ENCODE measurements at places on chromosomes 3 and 15.

GRCh38 chr3:160973067-160973809 lies 131.9 kb downstream of the B3GALNT1 start:
- DNase-seq, result no peak

DNA sequence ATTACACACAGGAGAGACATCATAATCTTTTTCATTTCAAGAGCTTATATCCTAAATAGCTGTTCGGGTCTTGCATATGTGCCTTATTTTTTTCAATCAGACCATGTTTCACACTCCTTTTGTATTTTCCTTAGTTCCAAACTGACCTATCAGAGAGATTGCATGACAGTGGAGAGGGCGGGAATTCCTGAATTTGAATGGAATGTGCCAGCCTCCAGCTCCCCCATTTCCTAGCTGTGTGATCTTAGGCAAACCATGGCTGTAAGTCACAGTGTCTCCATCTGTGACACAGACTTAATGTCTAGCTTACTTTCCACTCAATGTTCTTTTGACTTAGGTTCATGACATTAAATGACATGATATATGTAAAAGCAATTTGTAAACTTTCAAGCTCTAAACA lies 62.0 kb upstream of the CSTA start:
- no peak for DNase-seq

DNA sequence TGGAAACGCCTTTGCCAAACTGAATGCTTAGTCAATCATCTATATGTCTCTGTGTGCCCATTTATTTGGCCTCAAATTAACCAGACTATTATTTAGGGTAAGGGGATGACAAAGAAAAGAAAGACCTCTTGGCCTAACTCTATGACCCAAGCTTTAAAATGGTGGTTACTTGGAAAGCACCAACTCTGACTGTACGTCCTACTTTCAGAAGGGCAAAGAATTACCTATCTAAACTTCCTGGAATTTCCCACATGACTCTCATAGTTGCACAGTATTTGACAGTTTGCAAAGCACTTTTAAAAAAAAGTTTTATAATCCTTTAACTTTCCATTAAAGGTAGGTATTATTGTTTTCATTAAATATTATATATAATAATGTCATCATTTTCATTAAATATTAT lies 6.3 kb upstream of the MTHFS start:
- no peak for DNase-seq

- no peak for DNase-seq
Observed at GRCh38 chr3:31802981-31803740, 177.9 kb downstream of the OSBPL10 start.

DNA sequence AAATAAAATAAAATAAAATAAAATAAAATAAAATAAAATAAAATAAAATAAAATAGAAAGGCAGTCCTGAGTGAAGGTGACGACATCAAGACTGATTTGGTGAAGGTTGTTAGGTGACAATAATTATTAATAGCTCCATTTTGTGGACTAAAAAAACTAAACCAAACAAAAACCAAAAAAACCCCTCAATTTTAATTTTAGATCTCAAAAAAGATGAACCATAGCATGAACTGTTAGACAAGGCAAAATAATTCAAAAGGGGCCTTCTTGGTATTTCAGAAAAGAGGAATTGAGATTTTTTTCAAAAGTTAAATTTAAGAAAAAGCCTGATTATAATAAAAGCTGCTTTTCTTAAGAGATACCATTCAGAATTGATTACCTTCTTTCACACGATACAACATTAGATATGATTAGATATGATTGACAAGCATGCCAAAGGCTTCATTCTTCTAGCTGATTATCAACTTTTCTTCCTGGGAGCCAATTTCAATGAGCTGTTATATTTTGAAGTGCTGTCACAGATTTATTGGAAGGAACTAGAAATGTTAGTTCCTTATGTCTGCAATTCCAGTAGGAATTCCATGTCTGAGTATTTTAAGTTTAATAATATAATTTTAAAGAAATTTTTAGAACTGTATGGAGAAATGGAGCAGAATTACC lies 244.7 kb downstream of the MBNL1 start:
- DNase-seq, result no peak

DNA sequence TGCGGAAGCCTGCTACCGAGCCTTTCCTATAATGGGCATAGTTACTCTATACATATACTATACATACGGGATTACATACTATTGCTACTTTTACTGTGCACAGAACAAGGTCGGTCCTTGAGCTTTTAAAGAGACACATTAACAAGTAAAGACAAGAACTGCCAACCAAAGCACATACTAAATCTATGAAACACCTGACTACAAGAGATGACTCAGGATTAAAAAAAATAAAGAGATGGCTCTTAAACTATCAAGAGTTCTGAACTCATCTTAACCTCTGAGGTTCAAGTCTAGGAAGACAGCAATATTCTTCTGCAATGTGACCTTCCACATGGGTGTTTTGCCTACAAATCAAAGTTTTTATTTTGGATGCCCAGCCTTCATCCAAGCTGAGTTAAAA lies 106.8 kb downstream of the TNIK start:
- DNase-seq, result no peak

- DNase-seq, result no peak
Observed at GRCh38 chr15:89521605-89522004, 25.2 kb upstream of the RHCG start.

DNA sequence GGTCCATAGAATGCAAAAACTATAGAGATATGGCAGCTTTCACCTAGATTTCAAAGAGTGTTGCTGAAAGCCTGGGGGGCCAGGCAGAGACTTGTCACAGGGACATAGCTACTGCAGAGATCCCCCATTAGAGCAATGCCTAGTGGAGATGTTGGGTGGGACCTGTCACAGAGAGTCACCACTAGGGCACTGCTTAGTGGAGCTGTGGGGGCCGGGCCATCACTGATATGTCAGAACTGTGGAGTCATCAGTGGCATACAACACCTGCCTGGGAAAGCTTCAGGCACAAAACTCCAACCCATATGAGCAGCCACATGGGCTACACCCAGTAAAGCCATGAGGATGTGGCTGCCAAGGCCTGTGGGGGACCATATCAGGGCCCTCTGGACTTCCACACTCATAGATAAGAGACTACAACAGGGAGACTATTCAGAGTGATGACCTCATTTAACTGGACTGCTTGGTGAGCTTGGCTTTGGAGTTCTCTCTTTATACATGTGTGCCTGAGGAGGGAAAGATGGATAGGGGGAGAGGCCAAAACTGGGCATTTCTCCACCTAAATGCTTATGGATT lies 176.3 kb downstream of the ZNF621 start:
- DNase-seq, result no peak

- no peak for DNase-seq
Observed at GRCh38 chr3:129518581-129518980, 9.9 kb upstream of the RHO start.

DNA sequence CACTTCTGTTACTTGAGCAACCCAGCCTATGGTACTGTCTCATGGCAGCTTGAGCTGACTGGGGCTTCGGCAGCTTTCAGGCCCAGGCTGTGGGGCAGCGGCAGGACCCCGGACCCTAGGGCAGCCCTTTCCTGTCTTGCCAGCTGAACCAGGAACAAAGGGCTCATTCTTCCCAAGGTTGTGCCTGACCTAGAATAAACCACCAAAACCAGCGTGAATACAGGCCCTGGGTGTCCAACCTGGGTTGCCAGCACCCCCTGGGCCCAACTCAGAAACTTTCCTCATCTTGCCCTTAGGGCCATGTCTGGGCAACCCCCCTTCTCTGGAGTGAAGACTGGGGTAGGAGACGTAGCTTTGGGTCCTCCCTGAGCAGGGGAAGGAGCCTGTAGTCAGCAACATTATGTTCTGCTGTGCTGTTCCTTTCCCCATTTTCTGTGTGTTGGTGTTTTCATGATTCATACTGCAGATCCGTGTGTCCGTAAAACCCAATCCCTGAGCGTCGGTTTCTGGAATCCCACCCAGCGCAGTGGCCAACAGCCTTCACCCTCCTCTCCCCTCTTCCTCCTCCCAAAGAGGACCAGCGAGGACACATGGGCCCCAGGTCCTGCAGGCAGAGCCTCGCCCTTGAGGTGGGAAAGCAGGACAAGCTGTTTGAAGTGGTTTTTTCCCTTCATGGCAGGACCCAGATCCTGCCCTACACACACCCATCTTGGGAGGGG lies 33.5 kb downstream of the TKT start:
- no peak for DNase-seq

- no peak for DNase-seq
Observed at GRCh38 chr3:73805435-73805834, 180.7 kb upstream of the PDZRN3 start.

DNA sequence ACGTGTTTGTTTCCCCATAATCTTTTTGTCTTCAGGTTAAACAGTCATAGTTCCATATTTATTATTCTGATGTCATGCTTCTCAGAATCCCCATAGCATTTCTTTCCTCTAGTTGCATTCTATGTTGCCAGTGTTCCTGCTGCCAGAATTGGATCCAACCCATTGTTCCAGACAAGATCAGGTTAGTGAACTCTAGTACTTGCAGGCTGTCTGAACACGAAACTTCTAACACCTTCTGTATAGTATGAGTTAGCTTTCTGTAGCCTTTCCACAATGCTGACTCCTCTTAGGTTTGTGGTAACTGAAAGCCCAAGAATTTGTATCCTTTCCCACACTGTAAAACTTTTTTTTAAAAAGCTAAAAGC lies 88.0 kb upstream of the ROPN1 start:
- DNase-seq, result no peak

GRCh38 chr15:92527197-92527596 lies 128.4 kb downstream of the FAM174B start:
- DNase-seq, result peak; percentile 60

GRCh38 chr15:55652359-55652758 lies 64.2 kb upstream of the PYGO1 start:
- DNase-seq, result no peak

DNA sequence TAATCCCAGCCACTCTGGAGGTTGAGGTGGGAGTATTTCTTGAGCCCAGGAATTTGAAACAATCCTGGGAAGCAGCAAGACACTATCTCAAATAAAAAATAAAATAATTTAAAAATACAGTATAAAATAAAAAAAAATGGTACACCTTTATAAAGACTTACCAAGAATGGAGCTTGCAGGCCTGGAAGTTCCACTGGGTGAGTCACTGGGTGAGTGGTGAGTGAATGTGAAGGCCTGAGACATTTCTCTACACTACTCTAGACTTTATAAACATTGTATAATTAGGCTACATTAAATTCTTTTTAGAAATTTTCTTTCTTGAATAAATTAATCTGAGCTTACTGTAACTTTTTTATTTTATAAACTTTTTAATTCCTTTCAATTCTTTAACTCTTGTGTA lies 609.1 kb upstream of the BCHE start:
- no peak for DNase-seq

DNA sequence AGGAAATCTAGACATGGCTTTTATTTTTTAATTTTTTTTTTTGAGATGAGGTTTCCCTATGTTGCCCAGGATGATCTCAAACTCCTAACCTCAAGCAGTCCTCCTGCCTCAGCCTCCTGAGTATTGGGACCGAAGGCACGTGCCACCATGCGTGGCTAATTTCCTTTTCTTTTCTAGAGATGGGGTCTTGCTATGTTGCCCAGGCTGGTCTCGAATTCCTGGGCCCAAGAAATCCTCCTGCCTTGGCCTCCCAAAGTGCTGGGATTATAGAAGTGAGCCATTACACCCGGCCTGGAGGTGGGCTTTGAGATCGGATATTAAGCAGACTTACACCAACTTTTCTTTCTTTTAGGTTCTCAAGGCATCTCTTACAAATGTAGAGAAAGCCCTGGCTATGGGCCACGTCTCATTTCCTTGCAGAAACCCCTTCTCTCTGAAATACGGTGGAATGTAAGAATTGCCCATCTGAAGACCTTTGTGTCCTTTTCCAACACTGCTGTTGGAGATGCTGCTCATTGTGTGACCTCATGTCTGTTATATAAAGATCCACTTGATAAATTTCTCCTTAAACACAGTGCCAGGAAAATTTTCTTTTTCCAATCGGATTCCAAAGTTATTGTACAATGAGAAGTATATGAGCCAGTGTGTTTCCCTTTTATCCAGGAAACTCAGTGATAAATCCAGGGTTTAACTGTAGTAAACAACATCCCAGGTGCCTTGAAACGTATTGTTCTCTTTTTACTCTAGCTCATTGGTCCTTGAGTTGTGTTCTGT lies 36.8 kb upstream of the CFAP161 start:
- no peak for DNase-seq

DNA sequence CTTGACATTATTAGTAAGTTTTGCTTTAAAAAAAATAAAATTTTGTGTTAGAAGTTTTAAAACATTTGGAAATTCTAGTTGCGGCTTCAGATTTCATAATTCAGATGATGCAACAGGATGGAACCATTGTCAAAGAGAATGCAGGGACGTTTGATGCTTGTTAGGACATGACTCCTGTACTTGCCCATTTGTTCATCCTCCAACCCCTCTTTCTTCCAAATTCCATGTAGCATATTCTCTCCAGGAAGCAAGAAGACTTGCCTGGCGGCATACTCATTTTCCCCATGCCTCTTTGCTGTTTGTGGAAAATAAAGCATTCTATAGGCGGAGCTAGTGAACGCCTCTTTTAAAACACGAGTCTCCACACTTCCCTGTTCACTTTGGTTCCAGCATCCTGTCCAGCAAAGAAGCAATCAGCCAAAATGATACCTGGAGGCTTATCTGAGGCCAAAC lies at the start of gene CSTA:
TSS of gene CSTA (plus strand) at position 378 of the 453 bp plus-strand sequence. CDS start at position 423, 45 bp downstream.
- DNase-seq, result no peak

GRCh38 chr3:47473391-47473790 lies 2.4 kb downstream of the SCAP start:
- no peak for DNase-seq

DNA sequence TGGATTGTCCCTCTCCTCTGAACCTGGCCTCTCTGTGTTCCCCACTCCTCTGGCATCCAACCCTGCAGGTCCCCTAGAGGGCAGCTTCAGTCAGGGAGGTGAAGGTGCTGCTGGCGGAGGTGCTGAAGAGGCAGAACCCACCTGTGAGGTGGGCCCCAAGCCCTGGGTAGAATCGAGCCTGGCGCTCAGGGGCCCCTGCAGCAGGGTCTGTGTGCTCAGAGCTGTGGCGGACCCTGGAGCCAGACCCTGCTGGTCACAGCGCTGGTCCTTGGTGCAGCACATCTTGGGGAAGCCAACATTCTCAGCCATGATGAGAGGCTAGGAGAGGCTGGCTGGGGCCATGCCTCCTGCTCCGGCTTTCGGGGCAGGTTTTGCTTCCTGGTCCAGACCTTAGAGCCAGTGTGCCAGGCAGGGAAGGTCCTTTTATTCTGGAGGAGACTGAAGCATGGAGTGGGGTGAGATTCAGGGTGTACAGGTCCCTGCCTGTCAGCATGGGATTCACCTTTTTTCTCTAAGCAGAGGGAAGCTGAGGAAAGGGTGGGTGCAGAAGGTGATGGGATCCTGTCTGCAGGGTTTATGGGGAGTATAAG lies 54.7 kb upstream of the TAMM41 start:
- no peak for DNase-seq

- peak; percentile 46 for DNase-seq
Observed at GRCh38 chr15:56249092-56249491, 5.4 kb upstream of the RFX7 start.

DNA sequence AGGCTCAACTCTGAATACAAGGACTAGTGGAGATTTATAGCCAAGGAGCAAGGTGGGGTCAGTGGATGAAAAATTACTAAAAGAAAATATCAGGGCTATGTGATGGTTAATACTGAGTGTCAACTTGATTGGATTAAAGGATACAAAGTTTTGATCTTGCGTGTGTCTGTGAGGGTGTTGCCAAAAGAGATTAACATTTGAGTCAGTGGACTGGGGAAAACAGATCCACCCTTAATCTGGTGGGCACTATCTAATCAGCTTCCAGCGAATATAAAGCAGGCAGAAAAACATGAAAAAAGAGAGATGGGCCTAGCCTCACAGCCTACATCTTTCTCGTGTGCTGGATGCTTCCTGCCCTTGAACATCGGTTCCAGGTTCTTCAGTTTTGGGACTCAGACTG lies 14.4 kb upstream of the SENP7 start:
- DNase-seq, result no peak

All from COR-L47 (cell line).